Vein endothelial cell (primary cell): ENCODE measurements at places on chromosomes 2 and 18. TPM values are rescaled to one million over a fixed set of nuclear protein-coding genes. Genes with fewer than 3 reads are reported as not detected.

The CAPN13 gene
- total RNA-seq: not detected in 2 replicates

The SRD5A2 gene
- not detected in 2 replicates for total RNA-seq

The UCN gene
- total RNA-seq: 0.38 and 1.3 TPM in 2 replicates

The SERPINB3 gene
- total RNA-seq: not detected in 2 replicates

The PSMA8 gene
- total RNA-seq: not detected in 2 replicates

The PRKAG3 gene
- not detected in 2 replicates for total RNA-seq

The MLPH gene
- total RNA-seq: 1.1 TPM in 1 of 2 replicates, not detected in the other

The CRACDL gene
- total RNA-seq: 11.1 and 12.4 TPM in 2 replicates

The LHCGR gene
- not detected in 2 replicates for total RNA-seq

The TTN gene
- 2.6 and 3.3 TPM in 2 replicates for total RNA-seq

The GALNT14 gene
- total RNA-seq: 0.57 TPM in 1 of 2 replicates, not detected in the other

The C1GALT1C1L gene
- total RNA-seq: 0.19 and 0.33 TPM in 2 replicates
